Putamen (tissue), 1 donor: ENCODE measurements at places on chromosomes 2 and 18.

- no peak for DNase-seq
These were observed 49.2 kb downstream of the LPIN1 start for GRCh38 chr2:11795590-11795989.

GRCh38 chr2:68345129-68345875 lies 19.8 kb upstream of the PLEK start:
- DNase-seq = no peak

DNA sequence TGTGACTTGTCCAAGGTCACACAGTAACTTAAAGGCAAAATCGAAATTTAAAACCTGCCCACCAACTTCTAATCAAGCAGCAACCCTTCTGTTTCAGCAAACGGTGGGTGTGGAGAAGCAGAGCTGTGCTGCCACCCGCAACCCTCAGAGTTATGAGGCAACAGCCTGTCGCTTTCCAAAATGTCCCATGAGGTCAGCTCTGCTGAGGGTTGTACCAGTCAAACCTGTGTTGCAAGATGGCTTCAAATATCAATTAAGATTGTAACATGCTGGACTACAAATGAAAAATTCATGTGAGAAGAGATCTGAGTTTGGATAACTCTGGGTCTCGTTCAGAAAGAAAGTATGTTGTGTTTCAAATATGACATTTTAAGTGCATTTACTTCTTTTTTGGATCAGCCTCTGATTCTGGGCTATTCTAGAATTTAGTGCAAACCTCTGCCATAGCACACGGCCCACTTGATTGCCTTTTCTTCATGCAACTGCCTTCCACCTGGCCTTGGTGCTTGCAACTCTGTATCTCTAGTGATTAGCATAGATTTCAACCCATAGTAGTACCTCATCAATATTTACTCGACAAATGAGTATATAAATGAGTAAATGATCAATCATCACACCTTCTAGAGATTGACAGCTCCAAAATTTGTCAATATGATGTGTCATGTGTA lies 69.3 kb downstream of the TIMM21 start:
- DNase-seq = no peak

DNA sequence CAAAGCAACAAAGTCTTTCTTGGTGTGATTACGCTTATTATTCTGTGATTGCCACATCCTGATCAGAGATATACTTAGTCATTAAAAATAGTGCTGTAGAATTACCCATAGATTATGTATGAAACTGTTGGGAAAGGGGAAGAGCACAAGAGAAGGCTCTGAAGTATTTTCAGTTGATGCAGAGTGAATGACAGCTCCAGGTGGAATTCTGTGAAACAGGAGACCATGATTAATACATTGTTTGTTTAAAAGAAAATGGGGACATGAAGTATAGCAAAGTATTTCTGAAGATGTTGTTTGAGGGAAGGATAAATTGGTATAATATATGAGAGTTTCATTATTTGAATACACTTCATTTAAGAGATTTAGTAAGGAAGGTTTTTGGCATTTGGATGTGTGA lies 307.6 kb upstream of the CDH20 start:
- DNase-seq = no peak

DNA sequence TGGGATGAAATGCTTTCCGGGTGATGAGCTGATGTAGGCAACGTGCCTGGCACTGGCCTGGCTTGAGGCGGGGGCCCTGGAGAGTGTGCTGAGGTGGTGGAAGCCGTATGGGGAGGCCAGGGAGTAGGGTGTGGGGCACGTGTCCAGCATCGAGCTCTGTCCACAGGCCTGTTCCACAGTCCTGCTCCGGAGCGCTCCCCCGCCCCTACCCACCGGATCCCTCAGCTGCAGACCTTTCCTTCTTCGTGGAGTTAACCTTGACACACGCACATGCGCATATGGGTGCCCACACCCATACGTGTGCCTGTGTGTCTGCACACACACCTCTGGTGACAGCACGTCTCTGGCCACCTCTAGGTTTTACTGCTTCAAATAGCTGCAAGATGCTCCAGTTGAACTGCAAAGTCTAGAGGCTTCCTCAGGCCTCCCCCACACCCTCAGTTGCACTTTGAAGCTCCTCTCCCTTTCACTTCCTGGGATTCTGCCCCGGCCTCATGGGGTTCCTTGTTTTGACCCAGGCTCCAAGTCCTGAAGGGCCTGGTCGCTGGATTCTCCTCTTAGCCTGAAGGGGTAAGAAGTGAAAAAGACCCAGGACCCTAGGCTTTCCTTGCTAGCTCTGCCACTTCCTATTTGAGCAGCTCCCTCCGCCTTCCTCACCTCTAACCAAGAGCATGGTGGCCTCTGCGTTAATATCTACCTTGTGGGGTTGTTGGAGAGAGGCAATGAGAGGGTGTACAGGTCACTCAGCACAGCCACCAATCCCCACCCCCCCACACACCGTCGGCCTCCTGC lies 49.5 kb downstream of the INHBB start:
- DNase-seq = no peak

- no peak for DNase-seq
These were observed 12.9 kb downstream of the LRRTM1 start for GRCh38 chr2:80291656-80292055.

DNA sequence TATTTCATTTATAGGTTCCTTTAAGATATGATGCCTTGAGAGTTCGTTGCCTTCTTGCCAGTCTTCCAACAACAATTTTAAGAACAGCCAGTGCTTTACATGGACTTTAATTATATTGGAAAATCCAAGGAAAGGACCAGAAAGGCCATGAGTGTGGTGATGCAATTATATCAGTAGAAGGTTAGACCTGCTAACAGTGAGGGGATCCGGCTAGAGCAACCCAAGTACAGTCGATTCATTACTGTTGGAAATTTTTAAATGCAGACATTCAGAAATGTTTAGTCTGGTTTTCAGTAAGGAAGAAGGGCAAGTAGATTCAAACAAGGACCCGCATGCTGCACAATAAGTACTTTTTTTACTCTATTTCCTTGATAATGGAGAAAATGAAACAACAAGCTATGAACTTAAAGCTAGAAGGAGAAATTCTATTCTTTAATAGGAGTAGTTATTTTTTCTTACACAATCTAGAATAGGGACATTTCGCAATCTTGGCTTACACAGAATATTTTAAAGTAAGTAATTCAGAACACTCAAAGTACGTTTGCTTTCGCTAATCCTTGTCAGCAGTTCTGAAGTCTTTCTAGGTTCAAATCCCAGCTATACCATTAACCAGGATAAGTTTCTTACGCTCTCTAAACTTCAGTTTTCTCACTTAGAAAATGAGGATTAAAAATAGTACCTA lies 405.5 kb downstream of the MEIS1 start:
- DNase-seq = no peak
